ENCODE measurements at places on chromosomes 7 and 10.

GRCh38 chr10:100636848-100637553 lies 101.3 kb downstream of the HIF1AN start:
- DNase-seq: no peak

GRCh38 chr7:68998136-68998535 lies 600.1 kb upstream of the AUTS2 start:
- DNase-seq: no peak

DNA sequence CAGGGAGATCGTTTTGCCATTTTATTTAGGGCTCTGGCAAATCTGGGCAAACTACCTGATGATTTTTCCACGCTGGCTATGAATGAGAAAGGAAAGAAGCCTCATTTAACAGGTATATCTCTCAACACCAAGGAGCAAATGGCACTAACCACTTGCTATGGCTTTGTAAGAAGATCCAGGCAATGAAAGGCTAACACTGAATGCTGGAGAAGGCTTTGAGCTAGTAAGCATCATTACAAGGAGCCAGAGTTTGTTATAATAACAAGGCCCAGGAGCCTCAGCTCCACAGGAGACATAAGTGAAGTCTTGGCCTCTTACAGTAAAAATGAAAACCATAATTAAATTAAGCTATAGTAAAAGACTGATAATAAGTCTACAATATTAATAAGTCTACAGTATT lies 123.1 kb downstream of the CNOT4 start:
- DNase-seq: no peak

GRCh38 chr7:146232604-146233003 lies 116.0 kb downstream of the CNTNAP2 start:
- no peak for DNase-seq

- DNase-seq: no peak
These were observed 481.3 kb upstream of the NRP1 start for GRCh38 chr10:33815776-33816175.

GRCh38 chr10:127997271-127997670 lies 90.4 kb downstream of the PTPRE start:
- DNase-seq: no peak

DNA sequence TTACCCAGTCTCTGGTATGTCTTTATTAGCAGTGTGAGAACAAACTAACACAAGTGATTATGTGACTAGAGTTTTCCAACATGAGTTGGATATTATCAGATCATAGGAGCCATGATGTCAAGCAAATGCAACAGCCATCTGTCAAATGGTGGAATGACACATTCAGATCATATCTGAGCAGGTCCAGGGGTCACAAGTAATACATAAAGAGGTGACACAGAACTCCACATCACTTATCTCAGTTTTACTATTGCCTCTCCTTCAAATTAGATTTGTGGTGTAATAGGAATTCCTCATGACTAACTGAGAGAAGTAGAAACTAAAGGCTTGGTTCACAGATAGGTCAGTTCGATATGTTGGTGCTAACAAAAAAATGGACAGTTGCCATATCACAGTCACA lies 12.2 kb upstream of the SAMD9L start:
- DNase-seq: no peak

GRCh38 chr10:16436367-16436757 lies 448 bp upstream of the PTER start:
- no peak for DNase-seq

- no peak for DNase-seq
These were observed 52.6 kb downstream of the GTF2I start for GRCh38 chr7:74709880-74710671.

DNA sequence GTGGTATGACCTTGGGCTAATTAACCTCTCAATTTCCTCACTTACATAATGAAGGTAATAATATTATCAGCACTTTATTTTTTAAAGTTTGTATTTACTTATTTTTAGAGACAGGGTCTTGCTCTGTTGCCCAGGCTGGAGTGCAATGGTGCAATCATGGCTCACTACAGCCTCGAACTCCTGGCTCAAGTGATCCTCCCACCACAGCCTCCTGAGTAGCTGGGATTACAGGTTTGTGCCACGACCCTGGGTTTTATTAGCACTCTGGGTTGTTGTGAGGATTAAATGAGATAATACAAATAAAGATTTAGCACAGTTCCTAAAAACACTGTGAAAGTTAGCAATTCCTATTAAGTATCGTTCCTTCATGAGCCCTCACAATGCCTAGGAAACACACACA lies 14.7 kb downstream of the BAMBI start:
- DNase-seq: no peak

GRCh38 chr7:129341816-129342806 lies 92.1 kb upstream of the STRIP2 start:
- no peak for DNase-seq

- DNase-seq: no peak
These were observed 8.7 kb downstream of the WBP1L start for GRCh38 chr10:102752266-102752930.

DNA sequence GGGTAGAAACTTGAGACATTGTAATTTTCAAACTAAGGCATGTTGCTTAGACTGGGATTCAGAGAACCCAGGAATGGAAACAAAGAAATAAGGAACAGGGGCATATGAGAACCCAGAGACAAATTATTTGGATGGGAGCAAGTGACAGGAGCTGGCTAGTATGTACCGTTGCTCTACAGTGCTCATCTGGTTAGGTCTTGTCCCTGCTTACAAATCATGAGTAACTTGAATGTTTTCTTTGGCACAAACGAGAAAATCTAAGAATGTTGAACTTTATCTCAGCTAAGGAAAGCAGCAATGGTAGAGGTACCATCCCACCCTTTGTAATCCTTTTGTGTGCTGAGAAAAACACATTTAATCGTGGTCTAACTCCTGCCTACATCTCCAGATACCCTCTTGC lies 116.0 kb upstream of the IMMP2L start:
- no peak for DNase-seq

GRCh38 chr10:11505639-11506038 lies 105.8 kb downstream of the USP6NL start:
- DNase-seq: no peak

DNA sequence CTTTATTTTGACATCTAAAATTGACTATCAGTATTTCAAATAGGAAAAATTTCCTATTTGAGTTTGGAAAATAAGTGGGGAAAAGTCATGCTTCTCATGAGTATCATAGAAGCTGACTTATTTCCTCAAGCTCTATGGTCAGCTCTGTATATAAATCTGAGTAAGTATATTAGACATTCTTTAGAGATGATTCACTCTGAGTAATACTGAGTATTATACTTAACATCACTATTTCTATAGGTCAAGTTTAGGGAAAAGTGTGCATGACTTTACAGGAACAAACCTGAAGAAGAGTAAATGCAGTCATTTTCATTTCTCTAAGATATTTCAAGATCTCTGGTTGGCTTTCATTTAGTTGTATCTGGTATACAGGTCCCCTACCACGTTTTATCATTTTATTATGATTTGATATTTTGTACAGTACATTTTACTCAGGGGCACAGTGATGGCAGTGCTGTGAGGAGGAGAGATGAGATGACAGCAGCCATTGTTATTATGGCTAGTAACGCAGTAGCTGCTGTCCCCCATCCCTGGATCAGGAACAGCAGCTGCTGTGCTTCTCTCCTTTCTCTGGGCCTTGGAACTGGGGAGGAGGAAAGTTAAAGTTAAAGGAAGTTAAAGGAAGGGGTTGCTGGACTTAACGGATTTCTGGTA lies 15.2 kb downstream of the SND1 start:
- DNase-seq: no peak

DNA sequence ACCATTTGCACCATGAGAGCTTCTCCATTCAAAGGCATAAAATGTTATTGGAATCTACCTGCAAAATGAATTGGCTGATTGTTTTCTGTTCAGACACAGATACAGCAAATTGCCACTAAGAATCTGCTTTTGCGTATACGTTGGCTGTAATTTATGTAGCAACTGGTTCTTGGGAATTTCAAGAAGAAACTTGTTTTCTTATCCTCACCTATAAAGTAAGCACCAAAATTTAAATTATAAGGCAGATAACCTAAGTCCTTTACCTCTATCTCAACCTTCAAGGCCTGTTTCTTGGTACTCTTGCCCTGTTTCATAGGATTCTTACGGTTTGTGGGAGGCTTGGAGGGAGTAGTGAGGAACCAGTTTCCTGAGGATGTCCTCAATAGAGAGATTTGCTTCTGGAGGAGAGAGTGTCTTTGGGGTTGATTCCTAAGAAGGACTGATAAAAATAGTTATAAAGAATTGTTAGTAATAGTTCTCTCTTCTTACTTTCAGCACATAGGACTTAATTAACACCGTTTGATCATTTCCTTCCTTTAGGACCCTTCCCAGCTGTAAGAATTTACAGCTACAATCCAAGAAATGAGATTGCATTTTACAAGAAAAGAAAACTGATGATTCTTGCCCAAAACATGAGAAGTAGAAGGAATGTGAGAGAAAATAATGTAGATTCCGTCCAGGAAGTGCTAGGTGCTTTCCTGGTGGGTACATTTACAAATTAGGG lies 2.0 kb downstream of the STAMBPL1 start:
- DNase-seq: no peak

DNA sequence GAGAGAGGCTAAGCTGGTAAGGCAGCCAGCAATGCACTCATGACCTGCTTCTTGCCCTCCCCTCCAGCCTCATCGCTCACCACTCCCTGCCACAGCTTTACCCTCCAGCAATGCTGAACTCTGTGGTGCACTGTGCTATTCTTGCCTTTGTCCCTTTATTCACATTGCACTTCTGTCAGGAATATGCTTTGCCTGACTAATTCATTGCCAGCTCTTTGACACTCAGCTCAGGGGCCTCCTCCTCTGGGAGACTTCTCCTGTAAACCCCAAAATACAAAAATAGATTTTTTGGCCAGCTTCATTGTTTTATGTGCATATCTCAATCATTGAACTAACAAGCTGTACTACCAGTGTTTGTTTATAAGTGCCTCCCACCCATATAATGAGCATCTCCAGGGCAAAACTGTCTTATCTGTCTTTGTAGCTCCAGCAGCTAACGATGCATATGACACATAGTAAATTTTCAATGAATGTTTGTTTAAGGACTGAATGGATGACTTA lies 8.2 kb downstream of the CNNM1 start:
- DNase-seq: no peak

DNA sequence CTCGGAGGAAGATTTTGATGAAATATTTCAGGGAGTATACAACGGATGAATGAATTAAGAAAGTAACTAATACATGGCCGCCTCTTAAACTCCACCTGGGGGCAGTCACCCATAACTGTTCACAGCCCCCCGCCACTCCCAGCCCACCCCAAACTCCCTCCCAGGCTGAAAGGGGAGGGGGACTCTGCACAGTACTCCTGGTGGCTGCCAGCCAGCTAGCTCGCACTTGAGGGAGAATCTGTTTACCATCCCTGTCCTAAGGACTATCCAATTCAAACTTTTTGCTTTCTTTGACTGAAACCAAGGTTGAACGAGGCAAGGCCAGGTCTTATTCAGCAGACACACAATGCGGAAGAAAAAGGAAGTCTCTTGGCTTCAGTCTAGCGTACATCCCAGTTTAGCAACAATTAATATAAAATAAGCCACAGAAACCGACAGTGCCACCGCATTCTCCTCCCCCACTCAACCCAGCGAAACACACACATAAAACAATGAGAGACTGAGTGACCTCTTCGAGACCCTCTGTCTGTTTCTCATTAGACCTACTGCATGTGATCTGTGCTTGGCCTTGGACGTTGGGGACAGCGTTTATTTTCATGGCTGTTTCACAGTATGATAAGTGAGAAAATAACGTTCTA lies 219.5 kb downstream of the GLI3 start:
- no peak for DNase-seq

DNA sequence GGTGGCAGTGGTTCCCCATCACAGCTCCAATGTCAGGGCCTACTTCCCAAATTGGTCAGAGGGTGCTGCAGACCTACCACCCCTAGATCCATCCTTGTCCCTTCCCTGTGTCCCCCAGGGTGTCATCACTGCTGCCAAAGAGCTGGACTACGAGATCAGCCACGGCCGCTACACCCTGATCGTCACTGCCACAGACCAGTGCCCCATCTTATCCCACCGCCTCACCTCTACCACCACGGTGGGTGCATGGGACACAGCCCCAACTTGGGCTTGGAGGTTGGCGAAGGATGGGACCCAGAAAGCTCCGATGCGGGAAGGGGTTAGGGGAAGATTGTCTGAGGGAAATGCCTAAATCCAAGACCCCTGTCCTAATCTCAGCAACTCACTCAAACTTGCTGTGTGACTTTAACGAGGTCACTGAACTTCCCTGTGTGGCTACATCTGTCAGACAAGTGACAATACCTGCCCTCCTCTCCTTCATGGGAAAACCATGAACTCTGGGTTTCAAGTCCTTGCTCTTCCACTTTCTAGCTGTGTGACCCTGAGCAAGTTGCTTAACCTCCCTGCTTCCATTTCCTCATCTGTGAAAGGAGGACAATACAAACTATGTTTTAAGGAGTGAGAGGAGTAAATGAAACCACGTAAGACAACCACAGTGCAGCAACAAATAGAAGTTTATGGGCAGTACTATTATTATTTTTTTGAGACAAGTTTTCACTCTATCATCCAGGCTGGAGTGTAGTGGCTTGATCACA lies 4.9 kb upstream of the VSIR start:
- DNase-seq: no peak

GRCh38 chr10:110069502-110069982 lies 61.8 kb downstream of the ADD3 start:
- peak; percentile 22 for DNase-seq

GRCh38 chr7:46383605-46384004 lies 462.5 kb upstream of the IGFBP3 start:
- no peak for DNase-seq

DNA sequence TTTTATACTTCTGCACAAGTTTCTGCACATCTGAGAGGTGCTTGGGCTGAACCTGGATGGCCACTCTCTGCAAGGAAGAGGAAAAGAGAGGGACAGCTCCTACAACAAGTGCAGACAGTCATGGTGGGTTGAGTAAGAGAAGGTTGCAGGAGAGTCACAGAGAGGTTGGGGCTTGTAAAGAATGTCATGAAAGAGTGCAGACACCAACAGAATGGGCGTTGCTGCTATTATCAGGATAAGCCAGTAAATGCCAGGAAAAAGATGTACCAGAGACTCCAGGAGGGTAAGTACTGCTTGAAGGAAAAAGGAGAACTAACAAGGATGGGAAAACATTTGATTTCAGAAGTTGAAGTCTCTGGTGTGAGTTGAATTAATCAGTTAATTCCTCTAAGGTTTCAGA lies 77.8 kb upstream of the NRP1 start:
- DNase-seq: no peak

DNA sequence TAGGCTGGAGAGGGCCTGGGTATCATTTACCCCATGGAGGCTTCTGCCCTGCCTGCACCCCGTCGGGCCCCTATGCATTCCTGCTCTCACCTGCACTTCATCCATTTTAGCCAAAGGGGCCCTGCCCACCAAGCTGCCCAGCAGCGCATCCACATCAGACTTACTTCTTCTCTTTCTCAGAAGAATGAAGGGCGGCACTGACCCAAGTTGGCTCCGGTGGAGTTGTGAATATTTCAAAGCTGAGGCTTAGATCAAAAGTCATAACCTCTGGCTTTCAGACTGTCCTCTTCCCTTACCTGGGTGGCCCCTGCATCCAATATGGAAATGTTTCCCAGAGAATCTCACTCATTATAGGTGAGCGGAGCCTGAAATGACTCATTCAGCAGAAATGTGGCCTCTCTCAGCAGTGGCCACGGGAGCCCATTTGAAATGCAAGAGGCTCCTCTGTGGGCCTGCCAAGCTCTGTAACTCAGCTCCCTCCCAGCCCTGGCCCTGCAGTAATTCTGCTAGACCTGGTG lies 117.6 kb upstream of the TCF7L2 start:
- no peak for DNase-seq

GRCh38 chr10:5447611-5448071 lies 35.3 kb downstream of the NET1 start:
- DNase-seq: no peak

GRCh38 chr7:25860275-25861163 lies 291.5 kb upstream of the NFE2L3 start:
- no peak for DNase-seq

- DNase-seq: no peak
These were observed 5.5 kb downstream of the GSTO1 start for GRCh38 chr10:104259999-104260774.

Data from GM19239 (cell line).